PC-3 (cell line): ENCODE measurements at places on chromosomes 4 and X.

- no peak for DNase-seq
Observed at GRCh38 chrX:145843146-145843904, 25.7 kb downstream of the SLITRK2 start.

GRCh38 chr4:63901304-63901703 is 507.9 kb downstream of the TECRL start:
- no peak for DNase-seq

- DNase-seq, result no peak
Observed at GRCh38 chr4:3314706-3315260, 22.0 kb downstream of the RGS12 start.

GRCh38 chr4:99846891-99847290 is 30.3 kb downstream of the DAPP1 start:
- no peak for DNase-seq

DNA sequence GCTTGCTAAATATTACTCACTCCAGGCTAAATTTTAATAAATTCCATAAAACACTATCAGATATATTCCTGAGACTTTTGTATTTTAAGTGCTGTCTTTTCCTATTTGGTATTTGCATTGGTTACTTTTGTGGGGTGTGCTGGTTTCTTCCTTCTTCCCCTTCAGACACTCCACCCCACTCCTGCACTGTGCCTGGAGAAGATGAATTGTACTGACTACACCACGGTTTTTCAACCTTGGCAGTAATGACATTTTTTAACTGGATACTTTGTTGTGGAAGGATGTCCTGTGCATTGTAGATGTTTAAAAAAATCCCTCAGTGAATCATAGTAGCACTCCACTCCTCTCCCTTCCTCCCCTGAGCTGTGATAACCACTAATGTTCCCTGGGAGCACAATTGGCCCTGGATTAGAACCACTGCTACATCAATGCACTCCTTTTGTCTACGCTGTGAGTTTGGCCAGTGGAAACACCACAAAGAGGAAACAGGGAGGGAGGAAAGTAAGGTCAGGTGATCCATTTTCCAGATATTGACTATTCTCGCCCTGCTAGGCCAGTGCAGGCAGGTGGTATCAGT is 36.3 kb downstream of the SNCA start:
- peak; percentile 42 for DNase-seq

- no peak for DNase-seq
Observed at GRCh38 chr4:7852568-7853185, 87.0 kb downstream of the AFAP1 start.

DNA sequence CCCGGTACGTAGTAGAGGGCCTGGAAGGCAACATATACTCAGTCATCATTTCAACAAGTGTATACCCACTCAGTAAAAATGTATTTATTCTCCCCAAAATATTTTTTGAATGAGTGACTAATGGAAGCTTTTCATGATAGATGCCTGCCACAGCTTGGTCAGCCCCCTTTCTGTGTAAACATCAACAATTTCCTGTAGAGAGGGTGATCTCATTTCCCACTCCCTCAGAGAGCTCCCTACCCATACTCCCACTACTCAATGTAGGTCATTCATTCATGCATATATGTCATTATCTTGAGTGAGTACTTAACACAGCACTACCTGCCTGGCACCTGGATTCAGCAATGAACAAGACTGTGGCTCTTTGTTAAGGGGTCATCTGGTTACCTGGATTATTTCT is 81.9 kb downstream of the STK32B start:
- DNase-seq, result peak; percentile 16

DNA sequence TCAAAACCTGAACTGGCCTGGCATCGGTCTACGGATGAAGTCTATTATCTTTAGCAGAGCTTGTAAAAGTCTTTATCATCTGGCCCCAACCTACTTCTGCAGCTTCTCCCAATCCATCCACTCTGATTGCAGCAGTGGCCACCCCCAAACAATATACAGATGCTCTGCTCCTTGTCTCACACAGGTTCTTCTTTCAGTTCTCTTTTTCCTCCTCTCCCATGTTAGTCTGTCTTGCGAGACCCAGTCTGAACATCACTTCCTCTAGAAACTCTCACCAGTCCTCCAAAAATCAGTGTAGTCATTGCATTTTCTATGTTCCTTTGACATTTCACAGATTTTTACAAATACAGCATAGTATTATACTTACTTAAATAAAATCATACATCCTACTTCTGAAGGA is 163.0 kb downstream of the FRMPD4 start:
- no peak for DNase-seq

- peak; percentile 62 for DNase-seq
Observed at GRCh38 chr4:15649914-15650545, 5.1 kb downstream of the FBXL5 start.

- no peak for DNase-seq
Observed at GRCh38 chr4:187098429-187098828, 374.8 kb upstream of the FAT1 start.

- DNase-seq, result no peak
Observed at GRCh38 chr4:137541181-137541580, 8.9 kb upstream of the PCDH18 start.

DNA sequence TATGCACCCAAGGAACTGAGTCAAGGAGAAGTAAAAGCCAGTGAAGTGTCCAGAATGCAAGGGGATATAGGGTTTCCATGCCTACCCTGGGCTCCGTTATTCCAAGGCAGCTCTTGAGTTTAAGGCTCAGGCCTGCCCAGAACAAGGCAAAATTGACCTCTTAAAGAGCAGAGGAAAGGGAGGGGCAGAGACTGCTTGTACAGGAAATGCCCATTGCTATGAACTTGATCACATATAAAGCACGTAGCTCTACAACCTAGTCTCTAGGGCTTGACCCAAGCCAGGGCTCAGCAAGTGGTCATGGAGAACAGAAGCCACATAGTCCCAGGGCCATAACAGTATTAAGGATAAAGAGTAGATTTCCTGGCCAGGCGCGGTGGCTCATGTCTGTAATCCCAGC is 58.2 kb upstream of the MSN start:
- DNase-seq, result no peak

- no peak for DNase-seq
Observed at GRCh38 chrX:41664375-41664901, 24.3 kb upstream of the GPR34 start.

- no peak for DNase-seq
Observed at GRCh38 chr4:5433196-5433595, 275.2 kb downstream of the EVC2 start.

GRCh38 chr4:56684320-56685050 is 3.4 kb upstream of the HOPX start:
- DNase-seq, result peak; percentile 43

- no peak for DNase-seq
Observed at GRCh38 chr4:8118531-8118930, 40.1 kb downstream of the ABLIM2 start.

GRCh38 chr4:18635531-18635930 is 614.0 kb upstream of the LCORL start:
- no peak for DNase-seq

DNA sequence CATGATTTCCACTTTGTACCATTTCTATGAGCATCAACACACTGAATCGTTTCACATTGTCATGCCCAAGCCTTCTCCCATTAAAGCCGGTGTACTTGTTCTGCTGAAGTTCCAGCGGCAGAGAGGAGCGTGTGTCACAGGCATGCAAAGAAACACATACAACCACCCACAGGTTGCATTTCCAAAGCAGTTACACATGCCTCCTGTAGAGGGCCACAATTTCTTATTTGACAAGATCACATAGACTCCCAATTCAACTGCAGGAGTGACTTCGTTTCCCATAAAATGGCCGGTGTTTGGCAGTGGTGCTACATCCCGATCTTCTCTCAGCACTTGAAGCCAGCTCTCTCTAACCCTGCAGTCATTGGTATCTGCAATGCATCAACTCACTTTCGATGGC is 992.6 kb downstream of the NLGN4X start:
- DNase-seq, result peak; percentile 58
